Activated T-helper 2 cell treated with anti-CD3 and anti-CD28 coated beads, Interferon-gamma antibody, Interleukin-2, Interleukin-4, amounts not matched to agents 10 μg/mL and 5 μg/mL and 100 μg/mL, durations not matched to agents 14 hours and 24 hours and 36 hours (primary cell): ENCODE measurements at places on chromosomes 12 and 14. TPM values are rescaled to one million over a fixed set of nuclear protein-coding genes. Genes with fewer than 3 reads are reported as not detected.

ATXN7L3B gene
- total RNA-seq = 23.8 and 24.3 TPM in 2 replicates

CLEC14A gene
- total RNA-seq = not detected in 2 replicates

KCNC2 gene
- total RNA-seq = not detected in 2 replicates

WNT1 gene
- total RNA-seq = 0.60 and 0.66 TPM in 2 replicates

KRT82 gene
- total RNA-seq = not detected in 2 replicates

KRT75 gene
- total RNA-seq = not detected in 2 replicates

TDRD9 gene
- total RNA-seq = 0.23 TPM in 1 of 2 replicates, not detected in the other

RIC8B gene
- 11.4 and 16.4 TPM in 2 replicates for total RNA-seq

LBHD2 gene
- not detected in 2 replicates for total RNA-seq

CLEC2B gene
- total RNA-seq = 5.0 and 5.1 TPM in 2 replicates

PARP2 gene
- total RNA-seq = 31.2 and 31.5 TPM in 2 replicates

COA8 gene
- 31.9 and 33.5 TPM in 2 replicates for total RNA-seq

HOXC12 gene
- not detected in 2 replicates for total RNA-seq

DHH gene
- total RNA-seq = not detected in 2 replicates

HELB gene
- 17.1 and 18.2 TPM in 2 replicates for total RNA-seq

TMTC2 gene
- total RNA-seq = 2.5 and 3.0 TPM in 2 replicates

BCDIN3D gene
- 3.8 and 4.2 TPM in 2 replicates for total RNA-seq

NEUROD4 gene
- not detected in 2 replicates for total RNA-seq

BTBD6 gene
- total RNA-seq = 38.4 and 38.6 TPM in 2 replicates

FSCB gene
- total RNA-seq = not detected in 2 replicates

SLC38A6 gene
- 4.6 and 5.2 TPM in 2 replicates for total RNA-seq

TRPV4 gene
- total RNA-seq = not detected in 2 replicates

LTBR gene
- total RNA-seq = 0.32 and 0.50 TPM in 2 replicates

SNX6 gene
- total RNA-seq = 66.6 and 67.0 TPM in 2 replicates

LTB4R gene
- total RNA-seq = 10.7 and 11.9 TPM in 2 replicates

WDHD1 gene
- total RNA-seq = 50.3 and 51.3 TPM in 2 replicates

SLC25A47 gene
- not detected in 2 replicates for total RNA-seq

KLHL33 gene
- total RNA-seq = 0.07 TPM in 1 of 2 replicates, not detected in the other

DPPA3 gene
- not detected in 2 replicates for total RNA-seq

TSPAN8 gene
- total RNA-seq = not detected in 2 replicates

FAR2 gene
- 3.8 and 4.3 TPM in 2 replicates for total RNA-seq

KRT83 gene
- total RNA-seq = not detected in 2 replicates

CACNA1C gene
- total RNA-seq = 0.11 and 0.14 TPM in 2 replicates

CCDC177 gene
- total RNA-seq = 0.05 TPM in 1 of 2 replicates, not detected in the other

PTGES3 gene
- total RNA-seq = 293 and 298 TPM in 2 replicates

IQSEC3 gene
- total RNA-seq = 0.25 and 0.44 TPM in 2 replicates

DIO2 gene
- total RNA-seq = not detected in 2 replicates

RNF212B gene
- total RNA-seq = not detected in 2 replicates

HPD gene
- not detected in 2 replicates for total RNA-seq

THAP2 gene
- 9.0 and 12.1 TPM in 2 replicates for total RNA-seq

MYH6 gene
- total RNA-seq = 0.11 and 0.14 TPM in 2 replicates

TC2N gene
- total RNA-seq = 16.1 and 19.9 TPM in 2 replicates

DLGAP5 gene
- 41.9 and 46.0 TPM in 2 replicates for total RNA-seq

CCDC196 gene
- total RNA-seq = not detected in 2 replicates

ADAMTS20 gene
- not detected in 2 replicates for total RNA-seq

KRT79 gene
- not detected in 2 replicates for total RNA-seq

HHIPL1 gene
- not detected in 2 replicates for total RNA-seq
